Caki2 (cell line): ENCODE measurements at places on chromosomes 5 and 9. TPM values are rescaled to one million over a fixed set of nuclear protein-coding genes. Genes with fewer than 3 reads are reported as not detected.

SLC6A7 gene
- total RNA-seq: not detected in 2 replicates

- no peak for DNase-seq
These were observed 593.4 kb upstream of the RGMB start for GRCh38 chr5:98179791-98180755.

DNA sequence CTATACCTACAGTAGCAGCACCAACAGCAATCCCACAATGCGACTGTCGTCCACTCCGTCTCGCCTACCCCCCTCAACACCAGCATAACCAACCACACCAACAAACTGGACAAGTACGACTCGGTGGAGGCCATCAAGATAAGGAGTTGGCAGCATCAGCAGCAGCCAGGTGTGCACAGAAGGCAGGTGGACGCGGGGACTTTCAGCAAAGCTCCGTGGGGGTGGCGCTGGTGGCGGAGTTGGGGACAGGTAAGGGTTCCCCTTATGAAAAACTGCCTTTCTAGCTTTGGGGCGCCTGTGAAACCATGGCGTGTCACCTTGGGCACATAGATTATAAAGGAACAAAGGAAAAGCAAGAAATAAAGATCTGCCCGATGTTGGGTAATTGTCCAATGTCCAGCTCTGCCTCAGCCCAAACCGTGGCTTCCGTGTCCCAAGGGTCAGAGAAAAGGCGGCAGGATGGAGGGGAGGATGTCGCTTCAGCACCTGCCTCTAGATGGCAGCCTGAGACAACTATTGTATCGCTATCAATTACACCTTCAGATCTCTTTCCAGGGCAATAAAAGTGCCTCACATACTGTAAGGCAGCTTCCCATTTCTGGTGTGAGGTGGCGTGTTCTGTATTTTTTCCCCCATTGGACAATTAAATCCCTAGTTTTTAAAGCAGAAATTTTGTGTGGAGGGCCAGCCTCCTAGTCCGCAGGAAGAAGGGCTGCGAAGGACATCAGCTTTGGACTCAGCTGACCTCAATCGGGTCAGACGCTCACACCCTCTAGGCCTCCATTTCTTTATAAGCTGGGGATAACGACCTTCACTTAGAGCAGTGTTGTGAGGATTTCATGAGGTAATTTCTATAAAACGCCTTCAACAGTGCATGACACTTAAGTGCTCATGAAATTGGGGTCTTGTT, 58.8 kb downstream of the MTRR start:
- DNase-seq: peak; percentile 36

FAM163B gene
- not detected in 2 replicates for total RNA-seq

GRCh38 chr5:90632791-90633190, 74.2 kb downstream of the ADGRV1 start:
- no peak for DNase-seq

ANKRD34B gene
- total RNA-seq: 3.3 and 3.4 TPM in 2 replicates

DNA sequence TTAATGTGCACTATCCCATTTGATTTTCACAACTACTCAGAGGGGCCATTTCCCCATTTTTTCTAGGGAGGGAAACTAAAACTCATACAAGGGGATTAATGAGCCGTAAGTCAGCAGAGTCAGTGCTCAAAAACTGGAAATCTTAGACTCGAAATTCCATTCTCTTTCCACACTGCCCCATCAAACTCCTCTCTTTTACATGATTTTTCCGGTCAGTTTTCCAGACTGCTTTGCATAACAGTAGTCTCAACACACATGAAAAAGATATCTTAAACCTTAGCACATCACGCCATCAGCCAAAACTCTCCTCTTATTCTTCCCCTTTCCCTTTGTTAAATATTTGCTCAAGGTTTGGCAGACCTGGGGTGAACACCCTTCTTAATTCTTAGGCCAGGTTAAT, 332.0 kb downstream of the RFX3 start:
- DNase-seq: no peak

DNA sequence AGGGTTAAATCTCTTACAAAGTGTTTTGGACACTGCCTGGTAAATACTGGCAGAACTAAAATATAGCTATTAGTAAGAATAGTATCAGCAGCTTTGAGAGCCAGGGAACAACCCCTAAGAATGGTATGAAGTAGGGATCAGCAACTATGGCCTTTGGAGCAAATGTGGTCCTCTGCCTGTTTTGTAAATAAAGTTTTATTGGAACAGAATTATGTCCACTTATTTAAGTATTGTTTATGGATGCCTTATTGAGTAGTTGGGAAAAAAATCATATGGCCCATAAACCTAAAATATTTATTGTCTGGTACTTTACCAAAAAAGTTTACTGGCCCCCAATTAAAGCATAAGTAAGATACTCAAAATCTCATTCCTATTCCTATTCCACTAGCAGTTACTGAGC, 182.2 kb downstream of the PALM2AKAP2 start:
- no peak for DNase-seq

GRCh38 chr5:78102500-78102899, 192.0 kb downstream of the AP3B1 start:
- DNase-seq: no peak

OLFML2A gene
- 4.3 and 14.9 TPM in 2 replicates for total RNA-seq
